Progenitor cell of endocrine pancreas (in vitro differentiated cells): ENCODE measurements at places on chromosomes 12 and 14. TPM values are rescaled to one million over a fixed set of nuclear protein-coding genes. Genes with fewer than 3 reads are reported as not detected.

DNA sequence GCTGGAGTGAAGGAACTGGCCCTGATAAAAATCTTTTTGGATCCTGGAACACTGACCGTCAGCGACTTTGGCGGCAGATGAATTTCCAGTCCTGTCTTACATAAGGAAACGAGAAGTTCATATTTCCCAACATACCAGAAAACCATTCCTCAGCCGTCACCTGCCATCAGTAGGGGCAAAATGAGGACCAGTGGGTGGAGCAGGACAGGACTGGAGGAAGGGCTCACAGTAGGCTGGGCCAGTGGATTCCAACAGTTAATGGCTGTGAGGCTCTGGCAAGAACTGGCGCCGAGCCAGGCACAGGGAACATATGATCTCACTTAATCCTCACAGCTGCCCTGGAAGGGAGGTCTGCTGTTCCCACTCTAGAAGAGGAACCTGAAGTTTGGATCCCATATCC, 67.2 kb upstream of the FAM181A start:
- DNase-seq, result no peak

GRCh38 chr14:74267588-74267987, 28.3 kb downstream of the VSX2 start:
- no peak for DNase-seq

- DNase-seq, result no peak
These were observed 219.1 kb downstream of the RBM19 start for GRCh38 chr12:113747017-113747416.

DNA sequence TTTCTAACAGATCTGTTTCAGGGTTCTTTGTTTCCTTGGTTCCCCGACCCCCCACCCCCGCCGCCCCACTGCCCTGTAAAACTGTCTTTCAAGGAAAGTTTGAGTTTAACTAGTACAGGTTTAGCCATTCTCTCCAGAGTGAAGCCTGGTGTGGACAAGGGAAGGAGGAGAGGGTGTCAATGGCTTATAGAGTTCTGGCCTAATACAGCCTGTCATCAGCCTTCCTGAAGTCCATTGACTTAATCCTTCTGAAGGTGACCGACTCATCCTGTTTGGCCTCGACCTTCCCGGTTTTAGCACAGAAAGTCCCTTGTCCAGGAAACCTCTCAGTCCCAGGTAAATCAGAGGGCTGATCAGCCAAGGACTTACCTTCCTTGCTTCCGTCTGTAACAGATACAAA, 11.0 kb upstream of the P2RX4 start:
- no peak for DNase-seq

GRCh38 chr12:51186465-51187085, 13.6 kb upstream of the TFCP2 start:
- no peak for DNase-seq

DNA sequence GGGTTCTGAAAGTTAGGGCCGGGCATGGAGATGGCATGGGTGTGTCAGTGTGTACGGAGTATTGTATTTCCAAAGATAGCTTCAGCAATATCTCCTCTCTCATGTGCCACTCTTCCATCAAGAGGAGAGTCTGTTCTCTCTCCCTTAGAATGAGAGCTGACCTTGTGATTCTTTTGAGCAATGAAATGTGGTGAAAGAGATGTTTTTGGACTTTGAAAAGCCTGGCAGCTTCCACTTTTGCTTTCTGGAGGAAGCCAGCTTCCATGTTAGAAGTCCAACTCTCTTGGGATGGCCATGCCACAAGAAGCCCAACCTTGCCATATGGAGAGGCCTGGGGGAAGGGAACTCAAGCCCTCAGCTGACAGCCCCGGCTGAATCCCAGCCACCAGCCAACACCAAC, 72.4 kb upstream of the GZMB start:
- no peak for DNase-seq

DNA sequence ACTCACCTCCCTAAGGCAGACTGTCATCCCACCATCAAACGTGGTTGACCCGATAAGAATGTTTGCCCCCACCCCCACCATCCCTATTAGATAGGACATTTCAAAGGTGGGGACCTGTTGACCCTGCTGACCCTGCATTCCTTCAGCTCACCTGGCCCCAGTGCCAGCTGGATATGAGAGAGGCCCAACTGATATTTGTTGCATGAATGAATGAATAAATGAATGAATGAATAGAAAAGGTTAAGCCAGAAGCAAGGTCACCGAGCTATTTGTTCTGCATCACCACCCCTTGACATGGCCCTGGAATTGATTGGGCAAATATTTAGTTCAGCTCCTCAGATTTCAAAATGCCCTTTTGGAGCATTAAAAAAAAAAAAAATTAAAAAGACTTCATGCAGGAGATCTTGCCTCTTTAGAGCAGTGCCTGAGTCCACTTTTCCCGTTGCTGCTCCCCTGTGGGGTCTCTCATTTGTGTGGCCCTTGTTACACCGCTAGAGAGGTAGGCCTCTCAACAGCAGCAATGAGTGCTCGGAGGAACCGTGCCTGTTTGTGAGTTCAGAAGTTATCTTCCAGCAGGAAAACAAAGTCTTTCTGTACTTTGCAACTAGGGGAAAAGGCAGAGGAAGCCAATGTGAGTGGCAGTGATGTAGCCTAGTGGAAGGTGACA, 8.5 kb upstream of the SERPINA5 start:
- DNase-seq, result no peak

DNA sequence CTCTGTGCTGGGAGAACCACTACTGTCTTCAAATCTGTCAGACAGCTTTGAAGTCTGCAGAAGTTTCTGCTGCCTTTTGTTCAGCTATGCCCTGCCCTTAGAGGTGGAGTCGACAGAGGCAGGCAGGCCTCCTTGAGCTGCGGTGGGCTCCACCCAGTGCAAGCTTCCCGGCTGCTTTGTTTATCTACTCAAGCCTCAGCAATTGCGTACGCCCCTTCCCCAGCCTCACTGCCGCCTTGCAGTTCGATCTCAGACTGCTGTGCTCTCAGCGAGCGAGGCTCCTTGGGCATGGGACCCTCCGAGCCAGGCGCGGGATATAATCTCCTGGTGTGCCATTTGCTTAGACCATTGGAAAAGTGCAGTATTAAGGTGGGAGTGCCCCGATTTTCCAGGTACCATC, 25.1 kb upstream of the KLRB1 start:
- no peak for DNase-seq

- DNase-seq, result no peak
These were observed 14.3 kb upstream of the PTGER2 start for GRCh38 chr14:52299692-52300278.

DNA sequence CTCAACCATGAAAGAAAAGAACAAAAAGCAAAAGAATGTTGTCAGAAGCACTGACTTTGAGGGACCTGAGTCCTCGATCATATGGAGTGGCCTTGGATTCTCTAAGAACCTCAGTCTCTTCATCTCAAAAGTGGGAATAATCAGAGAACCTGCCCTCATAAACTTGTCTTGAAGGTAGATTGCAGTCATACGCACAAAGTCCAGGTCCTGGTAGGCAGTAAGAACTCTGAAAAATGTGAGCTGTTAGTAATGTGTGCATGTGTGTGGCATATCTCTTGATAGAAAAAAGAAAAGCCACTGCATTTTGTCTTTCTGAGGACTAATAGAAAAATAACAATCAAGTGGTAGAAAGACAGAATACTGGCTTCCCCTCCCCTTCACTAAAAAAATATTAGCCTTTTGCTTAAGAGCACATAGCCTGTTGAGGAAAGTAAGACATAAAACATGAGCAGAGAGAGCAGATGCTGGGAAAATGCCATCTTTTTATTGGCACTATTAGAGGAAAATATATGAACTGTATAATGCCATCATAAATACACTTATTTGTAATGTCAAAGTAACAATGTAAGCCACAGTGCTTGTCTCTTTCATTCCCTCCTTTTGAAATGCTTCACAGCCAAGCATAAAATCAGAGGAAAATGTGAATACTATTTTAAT, 205.1 kb upstream of the TBX3 start:
- no peak for DNase-seq

- no peak for DNase-seq
These were observed 1061.0 kb upstream of the TMEM132C start for GRCh38 chr12:127205781-127206555.

DNA sequence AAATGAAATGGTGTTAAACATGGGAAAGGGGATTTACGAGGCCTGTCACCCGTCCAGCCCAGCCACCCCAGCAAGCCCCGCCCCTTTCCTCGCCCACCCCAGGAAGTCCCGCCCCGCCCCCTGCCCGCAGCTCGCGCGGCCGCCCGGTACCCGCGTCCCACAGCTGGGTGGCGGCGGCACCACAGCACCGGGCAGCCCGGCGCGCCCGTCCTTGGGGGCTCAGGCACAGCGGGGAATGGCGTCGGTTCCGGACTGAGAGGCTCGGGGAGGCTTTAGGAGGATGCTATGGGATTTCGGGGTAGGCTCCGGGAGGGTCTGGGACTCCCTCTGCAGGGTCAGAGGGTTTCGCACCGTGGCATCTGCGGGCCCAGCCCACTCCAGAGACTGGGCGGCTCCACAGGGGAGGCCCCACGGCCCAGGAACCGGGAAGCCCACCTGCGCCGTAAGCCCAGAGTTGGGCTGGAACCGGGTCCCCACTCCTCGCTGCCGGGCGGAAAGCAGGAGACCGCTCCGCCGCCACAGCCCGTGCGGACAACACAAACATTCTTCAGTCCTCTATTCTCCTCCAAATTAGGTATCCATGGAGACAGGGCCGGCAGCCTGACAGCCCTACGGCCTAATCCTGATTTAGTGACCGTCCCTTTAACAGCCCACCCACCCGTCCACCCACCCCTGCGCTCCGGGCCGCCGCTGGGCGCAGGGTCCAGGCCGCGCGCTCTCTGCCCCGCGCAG, 1.4 kb downstream of the FIGNL2 start:
- DNase-seq, result peak; percentile 55

DNA sequence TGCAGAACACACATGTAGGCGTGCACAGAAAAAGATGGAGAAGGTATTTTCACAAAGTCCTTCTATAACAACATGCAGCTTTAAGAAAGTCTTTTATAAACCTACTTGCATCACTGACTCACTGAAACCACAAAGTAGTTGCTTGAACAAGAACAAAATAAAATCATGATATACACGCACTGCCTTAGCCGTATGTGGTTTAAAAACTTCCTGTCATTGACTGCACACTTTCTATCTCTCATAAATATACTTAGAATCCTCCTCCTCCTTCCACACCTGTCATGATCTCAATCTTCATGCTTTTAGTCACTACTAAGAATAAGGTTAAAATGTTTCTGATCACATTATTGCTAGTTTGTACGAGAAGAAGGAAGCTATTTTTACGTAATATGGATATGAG, 31.8 kb upstream of the RAD51AP1 start:
- no peak for DNase-seq

DNA sequence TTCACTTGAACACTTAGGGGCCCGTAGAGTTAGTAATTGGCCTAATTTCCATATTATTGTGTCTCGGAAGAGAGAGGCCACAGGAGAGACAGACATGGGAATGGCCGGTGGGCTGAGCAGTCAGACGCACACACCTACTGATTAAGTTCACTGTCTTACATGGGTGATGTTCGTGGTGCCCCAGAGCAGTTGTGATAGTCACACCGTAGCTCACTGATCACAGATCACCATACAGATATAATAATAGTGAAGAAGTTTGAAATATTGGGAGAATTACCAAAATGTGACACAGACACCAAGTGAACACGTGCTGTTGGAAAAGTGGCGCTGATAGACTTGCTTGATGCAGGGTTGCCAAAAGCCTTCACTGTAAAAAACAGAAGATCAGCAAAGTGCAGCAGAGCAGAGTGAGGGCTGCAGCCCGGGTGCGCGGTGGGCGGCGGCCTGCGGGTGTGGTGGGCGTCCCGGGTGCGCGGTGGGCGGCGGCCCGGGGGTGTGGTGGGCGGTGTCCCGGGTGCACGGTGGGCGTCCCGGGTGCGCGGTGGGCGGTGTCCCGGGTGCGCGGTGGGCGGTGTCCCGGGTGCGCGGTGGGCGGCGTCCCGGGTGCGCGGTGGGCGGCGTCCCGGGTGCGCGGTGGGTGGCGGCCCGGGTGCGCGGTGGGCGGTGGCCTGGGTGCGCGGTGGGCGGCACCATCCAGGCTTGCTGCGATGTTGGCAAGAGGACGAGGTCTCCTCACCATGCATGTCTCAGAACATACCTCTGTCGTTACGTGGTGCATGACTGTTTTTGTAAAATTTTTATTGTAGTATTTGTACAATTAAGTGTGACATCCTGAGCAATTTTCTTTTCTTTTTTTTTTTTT, 34.3 kb upstream of the TEX22 start:
- DNase-seq, result no peak

Gene ZDHHC22
- total RNA-seq, result 0.13 and 0.14 TPM in 2 replicates

Gene KCNK10
- total RNA-seq, result 0.24 and 0.80 TPM in 2 replicates

Gene GPX2
- 11.0 and 13.9 TPM in 2 replicates for total RNA-seq

Gene OTOGL
- 0.11 and 0.31 TPM in 2 replicates for total RNA-seq

Gene C12orf54
- not detected in 2 replicates for total RNA-seq

Gene OVCH1
- 0.31 and 0.65 TPM in 2 replicates for total RNA-seq
